ENCODE measurements at places on chromosomes 5 and 9. TPM values are rescaled to one million over a fixed set of nuclear protein-coding genes. Genes with fewer than 3 reads are reported as not detected.

Gene KCTD16
- total RNA-seq, result 0.06 TPM

Gene TMEM38B
- 6.3 TPM for total RNA-seq

Gene ZNF883
- total RNA-seq, result 0.50 TPM

Gene BHMT2
- 1.3 TPM for total RNA-seq

Gene FAM81B
- total RNA-seq, result not detected

Gene DRD1
- total RNA-seq, result not detected

Gene SPINK13
- total RNA-seq, result not detected

Gene VCAN
- 3.6 TPM for total RNA-seq

Gene LCN6
- total RNA-seq, result not detected

Gene FGD3
- total RNA-seq, result not detected

Gene BTNL9
- 0.13 TPM for total RNA-seq

Gene TRIM36
- total RNA-seq, result 0.49 TPM

Gene ACTBL2
- total RNA-seq, result under 0.01 TPM

Gene LRRC19
- not detected for total RNA-seq

Gene DOCK8
- total RNA-seq, result 8.6 TPM

Gene EPB41L4A
- total RNA-seq, result 44.6 TPM

Gene FOXD4L5
- total RNA-seq, result under 0.01 TPM

Gene ZNF658
- total RNA-seq, result 5.0 TPM

Measured in bladder microvascular endothelial cell (primary cell).